ENCODE measurements at places on chromosomes 2 and 18. TPM values are rescaled to one million over a fixed set of nuclear protein-coding genes. Genes with fewer than 3 reads are reported as not detected.

- no peak for DNase-seq
Observed at GRCh38 chr2:238684362-238685326, 163.2 kb upstream of the TWIST2 start.

DNA sequence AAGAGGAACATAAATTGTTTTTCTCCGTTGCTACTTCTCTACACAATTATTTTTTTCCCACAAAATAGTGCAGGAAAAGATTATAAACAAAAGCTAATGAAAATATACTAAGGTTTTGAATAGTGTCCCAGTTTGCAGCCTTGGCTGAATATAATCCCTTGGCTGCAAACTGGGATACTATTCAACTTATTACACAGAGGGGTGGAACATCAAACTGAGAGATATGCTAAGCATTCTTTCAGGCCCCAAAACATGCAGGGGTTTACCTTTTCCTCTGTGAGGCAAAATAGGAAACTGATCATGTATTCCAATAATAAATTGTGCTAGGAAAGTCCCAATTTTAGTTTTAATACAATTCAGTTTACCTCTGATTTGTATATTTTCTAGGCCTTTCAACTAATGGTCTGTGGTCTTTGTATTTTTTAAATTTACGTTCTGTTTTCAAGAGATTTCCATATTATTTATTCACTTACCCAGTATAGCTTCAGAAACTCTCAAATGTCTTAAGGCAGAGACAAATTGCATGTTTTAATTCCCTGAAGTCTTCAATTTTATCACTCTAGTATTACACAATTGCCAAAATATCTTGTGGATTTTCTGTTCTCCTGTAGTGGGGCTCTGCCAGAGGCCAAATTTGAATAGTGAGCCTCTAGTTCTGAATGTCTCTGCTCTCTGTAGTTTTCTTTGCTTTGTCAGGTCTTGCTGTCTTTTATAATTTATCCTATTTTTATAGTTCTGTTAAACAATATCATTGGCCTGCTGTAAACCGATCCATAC, 63.9 kb downstream of the PPP1R1C start:
- DNase-seq = no peak

TTR gene
- total RNA-seq = not detected

TRIM43 gene
- total RNA-seq = 6.3 TPM

DNA sequence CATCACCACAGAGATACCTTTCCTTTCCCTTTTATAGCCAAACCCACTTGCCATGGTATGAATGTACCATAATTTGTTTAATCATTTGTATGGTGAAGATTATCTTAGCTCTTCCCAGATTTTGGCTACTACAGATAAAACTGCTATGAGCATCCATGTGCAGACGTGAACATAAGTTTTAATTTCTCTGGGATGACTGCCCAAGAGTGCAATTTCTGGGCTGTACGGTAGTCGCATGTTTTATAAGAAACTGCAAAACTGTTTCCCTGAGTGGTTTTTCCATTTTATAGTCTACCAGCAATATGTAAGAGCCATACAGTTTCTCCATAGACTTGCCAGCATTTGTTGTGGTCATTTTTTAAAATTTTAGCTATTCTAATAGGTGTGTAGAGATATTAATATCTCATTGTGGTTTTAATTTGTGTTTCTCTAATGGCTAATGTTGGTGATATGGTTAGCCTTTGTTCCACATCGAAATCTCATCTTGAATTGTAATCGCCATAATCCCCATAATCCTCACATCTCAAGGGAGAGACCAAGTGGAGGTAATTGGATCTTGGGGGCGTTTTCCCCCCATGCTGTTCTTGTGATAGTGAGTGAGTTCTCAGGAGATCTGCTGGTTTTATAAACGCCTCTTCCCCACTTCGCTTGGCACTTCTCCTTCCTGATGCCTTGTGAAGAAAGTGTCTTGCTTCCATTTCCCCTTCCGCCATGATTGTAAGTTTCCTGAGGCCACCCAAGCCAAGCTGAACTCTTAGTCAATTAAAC, 628.5 kb upstream of the KLHL29 start:
- DNase-seq = no peak

- peak; percentile 6 for DNase-seq
Observed at GRCh38 chr2:101076581-101076980, 74.5 kb downstream of the RPL31 start.

GRCh38 chr2:105431367-105432043, 32.7 kb upstream of the FHL2 start:
- DNase-seq = no peak

ZFP36L2 gene
- 22.5 TPM for total RNA-seq

- no peak for DNase-seq
Observed at GRCh38 chr2:182367401-182367800, 59.4 kb downstream of the PDE1A start.

DNA sequence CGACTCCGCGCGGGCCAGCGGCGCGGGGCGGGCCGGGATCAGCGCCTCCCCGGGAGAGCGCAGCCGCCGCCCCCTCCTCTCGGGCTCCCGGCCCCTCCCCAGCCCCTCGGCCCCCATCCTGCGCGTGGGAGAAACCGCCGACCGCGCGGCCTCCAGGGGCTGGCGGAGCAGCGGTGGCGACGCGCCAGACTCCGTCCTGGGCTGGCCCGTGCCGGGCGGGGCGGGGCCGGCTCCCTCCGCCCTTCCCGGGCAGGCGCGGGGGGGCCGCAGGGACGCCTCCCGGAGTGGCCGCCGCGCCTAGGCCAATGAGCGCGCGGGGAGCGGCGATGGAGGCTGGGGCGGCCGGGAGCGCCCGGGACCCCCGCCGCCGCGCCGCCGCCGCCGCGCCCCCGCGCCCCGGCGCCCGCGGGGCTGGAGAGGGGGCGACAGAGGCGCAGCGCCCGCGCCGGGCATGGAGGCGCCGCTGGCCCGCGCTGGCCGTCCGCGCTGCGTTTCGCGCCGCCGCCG, 49.1 kb downstream of the KCNIP3 start:
- no peak for DNase-seq

DNA sequence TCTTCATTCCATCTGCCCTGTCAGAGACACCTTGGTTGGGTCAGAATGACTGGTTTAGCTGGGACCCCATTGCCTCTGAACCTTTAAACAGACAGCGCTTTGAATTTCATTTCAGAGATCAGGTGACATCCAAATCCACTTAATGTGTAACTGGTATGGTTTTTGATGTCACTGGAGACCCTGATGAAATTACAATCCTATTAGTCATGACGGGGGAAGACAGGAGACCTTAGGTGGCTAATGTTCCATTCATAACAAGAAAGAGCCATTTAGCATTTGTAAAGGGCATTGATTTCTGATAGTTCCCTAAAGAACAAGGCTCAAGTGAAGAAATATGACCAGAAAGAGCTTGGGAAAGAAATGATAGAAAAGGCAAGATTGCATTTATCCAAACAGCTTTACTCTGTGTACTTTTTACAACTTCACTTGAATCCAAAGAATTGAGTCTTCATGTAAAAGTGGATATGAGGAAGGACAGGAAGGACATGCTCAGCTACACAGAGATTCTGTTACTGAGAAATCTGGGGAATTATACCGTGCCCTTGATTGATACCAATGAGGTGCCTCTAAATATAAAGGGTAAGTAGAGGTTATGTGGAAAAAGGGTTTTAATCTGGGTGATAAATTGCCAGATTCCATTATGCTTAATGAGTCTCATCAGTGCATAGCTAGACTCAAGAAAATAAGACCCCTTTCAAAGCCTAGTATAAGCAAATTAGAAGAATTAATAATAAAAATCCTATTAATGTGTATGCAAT, 198.2 kb downstream of the NCKAP5 start:
- DNase-seq = no peak

DNA sequence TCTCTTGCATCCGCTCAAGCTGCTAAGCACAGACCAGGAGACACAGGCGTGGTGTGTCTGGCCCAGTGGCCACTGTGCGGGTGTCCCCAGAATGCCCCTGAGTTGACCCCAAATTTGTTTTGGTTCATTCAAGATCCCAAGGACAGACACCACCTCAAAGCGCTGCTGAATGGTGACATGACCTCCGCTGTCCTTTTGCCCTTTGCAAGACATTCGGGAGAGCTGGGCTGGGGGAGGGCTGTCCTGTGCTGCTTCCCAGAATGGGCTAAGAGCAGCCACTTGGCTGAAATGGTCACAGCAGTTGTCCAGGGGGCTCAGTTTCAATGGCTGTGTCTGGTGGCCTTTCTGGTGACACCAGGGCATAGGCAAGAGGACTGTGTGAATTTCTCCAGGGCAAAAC, 84.1 kb downstream of the SMIM21 start:
- no peak for DNase-seq

DNA sequence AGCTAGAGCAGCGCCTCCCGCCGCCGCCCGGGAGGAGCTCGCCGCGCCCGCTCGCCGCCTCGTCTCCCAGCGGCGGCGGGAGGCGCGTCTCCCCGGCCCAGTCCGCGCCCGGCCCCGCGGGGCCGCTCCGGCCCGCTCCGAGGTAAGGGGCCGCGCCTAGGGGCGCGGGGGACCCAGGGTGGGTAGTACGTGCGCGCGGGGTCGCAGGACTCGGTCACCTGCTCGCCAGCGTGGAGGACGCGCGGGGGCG, 259 bp downstream of the NPAS2 start:
- no peak for DNase-seq

DNA sequence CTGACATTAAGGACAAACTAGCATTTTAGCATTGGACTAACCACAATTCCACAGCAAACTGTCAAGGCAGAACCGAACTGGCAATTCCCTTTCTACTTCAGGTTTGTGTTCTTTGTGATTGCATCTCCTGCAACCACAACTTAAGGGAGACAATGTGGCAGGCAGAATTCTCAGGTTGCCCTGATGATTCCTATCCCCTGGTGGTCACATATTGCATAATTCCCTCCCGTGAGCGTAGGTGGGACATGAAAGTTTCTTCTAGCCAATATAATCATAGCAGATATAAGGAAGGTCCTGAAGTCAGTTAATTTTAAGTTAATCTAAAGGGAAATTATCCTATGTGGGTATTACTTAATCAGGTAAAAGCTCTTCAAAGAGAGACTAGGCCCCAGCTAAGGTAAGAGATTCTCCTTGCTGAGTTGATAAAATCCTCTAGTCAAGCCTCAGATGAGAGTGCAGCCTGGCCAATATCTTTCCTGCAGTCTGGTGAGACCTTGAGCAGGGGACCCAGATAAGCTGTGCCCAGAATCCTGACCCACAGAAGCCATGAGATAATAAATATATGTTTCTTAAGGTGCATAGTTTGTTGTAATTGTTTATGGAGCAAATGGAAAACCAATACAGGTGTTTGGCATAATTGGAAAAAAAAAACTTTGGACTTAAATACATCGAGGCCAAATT, 45.9 kb upstream of the TNP1 start:
- no peak for DNase-seq

- peak; percentile 73 for DNase-seq
Observed at GRCh38 chr2:74414881-74415761, 6.3 kb downstream of the C2orf81 start.

MYO7B gene
- 0.12 TPM for total RNA-seq

GRCh38 chr2:28393114-28393836, 617 bp downstream of the FOSL2 start:
- DNase-seq = peak; percentile 39

- DNase-seq = no peak
Observed at GRCh38 chr2:159091381-159091780, 122.9 kb downstream of the TANC1 start.

DNA sequence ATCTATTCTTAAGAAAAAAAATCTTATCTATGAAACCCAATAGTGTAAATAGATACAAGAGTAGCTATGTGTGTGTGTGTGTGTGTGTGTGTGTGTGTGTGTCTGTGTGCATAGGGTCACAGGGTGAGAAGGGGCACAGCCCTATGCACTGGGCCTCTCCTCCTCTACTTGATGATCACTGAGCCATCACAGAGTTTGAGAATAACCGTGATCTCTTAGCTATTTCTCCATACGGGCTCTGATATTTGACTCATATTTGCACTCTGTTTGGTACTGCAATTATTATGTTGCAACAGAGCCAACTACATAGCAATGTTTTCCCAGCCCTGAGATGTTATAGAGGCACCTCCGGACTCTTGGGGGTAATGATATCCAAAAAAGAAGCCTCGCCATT, 28.8 kb upstream of the SLC40A1 start:
- no peak for DNase-seq

SCN9A gene
- total RNA-seq = not detected

DNA sequence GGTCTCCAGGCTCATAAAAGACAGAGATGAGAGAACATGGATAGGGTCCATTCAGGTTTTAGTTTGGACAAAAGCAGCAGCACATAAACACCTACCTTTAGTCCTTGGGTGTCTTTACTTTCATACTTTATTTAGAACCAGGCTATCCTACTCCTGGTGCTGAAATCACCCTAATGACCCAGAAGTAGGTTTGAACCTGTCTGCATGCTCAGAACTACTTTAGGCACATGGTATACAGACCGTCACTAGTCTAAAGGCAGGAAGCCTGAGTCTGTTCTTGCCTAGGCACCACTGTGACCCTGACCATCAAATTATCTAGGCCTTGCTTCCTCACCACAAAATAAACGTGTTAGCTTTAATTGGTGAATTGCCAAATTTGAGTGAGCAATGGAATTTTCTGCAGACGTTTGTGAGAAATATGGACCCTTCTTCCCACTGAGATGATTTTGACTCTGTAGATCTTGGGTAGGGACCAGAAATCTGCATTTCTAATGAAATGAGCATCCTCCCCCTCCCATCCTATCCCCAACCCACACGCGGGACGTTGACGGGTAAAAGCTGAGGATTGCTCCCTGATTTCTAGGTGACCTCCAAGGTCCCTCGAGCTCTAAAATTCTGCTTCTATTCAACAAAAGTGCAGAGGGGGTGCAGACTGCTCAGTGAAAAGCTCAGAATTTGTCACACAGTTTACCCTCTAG, 75.1 kb downstream of the PLEKHM3 start:
- DNase-seq = no peak

UBE2F gene
- total RNA-seq = 143 TPM

FIGN gene
- total RNA-seq = 3.7 TPM

DNA sequence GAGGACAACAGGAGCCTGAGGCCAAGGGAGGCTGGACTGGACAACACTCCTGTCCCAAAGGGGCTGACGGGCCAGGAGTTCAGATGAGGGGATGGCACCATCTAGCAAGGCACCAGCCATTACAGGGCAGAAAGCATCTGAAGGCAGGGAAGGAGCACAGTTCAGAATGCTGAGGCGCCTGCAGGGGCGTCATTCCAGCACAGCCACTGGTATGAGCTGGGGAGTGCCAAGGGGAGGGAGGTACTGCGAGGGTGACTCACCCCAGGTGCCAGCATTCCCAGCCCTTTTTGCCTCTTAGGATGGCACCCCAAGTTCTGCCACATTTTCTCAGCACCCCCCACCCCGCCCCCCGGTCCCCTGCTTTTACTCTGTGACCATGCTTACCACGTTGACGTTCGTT, 129.8 kb upstream of the EPAS1 start:
- no peak for DNase-seq

WDR7 gene
- 19.7 TPM for total RNA-seq

DNA sequence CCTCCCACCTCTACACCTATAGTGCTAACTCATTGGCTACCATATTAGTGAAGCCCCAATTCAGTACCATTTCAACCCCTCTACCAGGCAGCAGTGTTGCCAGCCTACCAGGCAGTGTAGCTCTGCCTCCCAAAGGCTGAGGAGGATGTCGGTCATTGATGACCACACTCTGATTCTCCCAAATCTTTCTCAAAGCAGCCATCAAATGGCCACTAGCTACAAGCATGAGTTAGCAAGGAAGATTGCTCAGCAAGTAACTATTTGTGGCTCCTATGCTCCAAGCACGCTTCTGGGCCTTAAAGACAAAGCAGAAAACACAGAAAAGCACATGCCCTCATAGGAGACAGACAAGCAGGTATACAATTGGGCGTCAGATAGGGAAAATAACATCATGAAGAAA, 42.7 kb upstream of the AFF3 start:
- no peak for DNase-seq

- DNase-seq = no peak
Observed at GRCh38 chr18:33928231-33928630, 296.5 kb downstream of the NOL4 start.

- DNase-seq = no peak
Observed at GRCh38 chr2:152359573-152360363, 24.8 kb downstream of the FMNL2 start.

- DNase-seq = peak; percentile 98
Observed at GRCh38 chr2:7031547-7032245, 114.5 kb downstream of the RNF144A start.

All from G401 (cell line).